Activated T-helper 2 cell treated with anti-CD3 and anti-CD28 coated beads, Interferon-gamma antibody, Interleukin-2, Interleukin-4, amounts not matched to agents 10 μg/mL and 5 μg/mL and 100 μg/mL, durations not matched to agents 14 hours and 24 hours and 36 hours (primary cell): ENCODE measurements at places on chromosomes 6 and 20. TPM values are rescaled to one million over a fixed set of nuclear protein-coding genes. Genes with fewer than 3 reads are reported as not detected.

Gene ABHD16B
- total RNA-seq, result 0.16 TPM in 1 of 2 replicates, not detected in the other

Gene RAET1G
- not detected in 2 replicates for total RNA-seq

Gene TPBG
- total RNA-seq, result 0.07 TPM in 1 of 2 replicates, not detected in the other

Gene GHRH
- total RNA-seq, result not detected in 2 replicates

Gene TAP1
- 276 and 278 TPM in 2 replicates for total RNA-seq

Gene YTHDF1
- 43.7 and 44.7 TPM in 2 replicates for total RNA-seq

Gene TFAP2D
- not detected in 2 replicates for total RNA-seq

Gene PHACTR1
- total RNA-seq, result 0.05 and 0.11 TPM in 2 replicates

Gene OPRL1
- 0.32 and 0.41 TPM in 2 replicates for total RNA-seq

Gene SLC44A4
- total RNA-seq, result 0.18 TPM in 1 of 2 replicates, not detected in the other

Gene RUNX2
- total RNA-seq, result 60.8 and 65.4 TPM in 2 replicates

Gene MAFB
- 0.83 and 1.1 TPM in 2 replicates for total RNA-seq

Gene THEMIS
- 10.2 and 10.3 TPM in 2 replicates for total RNA-seq

Gene GNAS-AS1
- total RNA-seq, result 1.7 and 1.9 TPM in 2 replicates

Gene IL20RA
- total RNA-seq, result not detected in 2 replicates

Gene CD93
- total RNA-seq, result 1.9 and 2.0 TPM in 2 replicates

Gene PHIP
- 35.2 TPM in 2 replicates for total RNA-seq

Gene MOG
- total RNA-seq, result not detected in 2 replicates

Gene OTOR
- not detected in 2 replicates for total RNA-seq

Gene SCAND1
- 39.5 and 40.3 TPM in 2 replicates for total RNA-seq

Gene VGLL2
- total RNA-seq, result not detected in 2 replicates

Gene PRND
- not detected in 2 replicates for total RNA-seq

Gene GNAS
- 598 and 599 TPM in 2 replicates for total RNA-seq

Gene AVP
- not detected in 2 replicates for total RNA-seq

Gene CAP2
- not detected in 2 replicates for total RNA-seq

Gene SLC26A8
- not detected in 2 replicates for total RNA-seq

Gene FRK
- total RNA-seq, result 0.02 and 0.05 TPM in 2 replicates

Gene PRL
- total RNA-seq, result not detected in 2 replicates

Gene SIRPG
- total RNA-seq, result 25.1 and 28.7 TPM in 2 replicates

Gene NAPB
- 13.8 and 14.0 TPM in 2 replicates for total RNA-seq
